ENCODE measurements at places on chromosomes 13 and 19.

GRCh38 chr13:48489666-48490065, 43.2 kb downstream of the RCBTB2 start:
- no peak for DNase-seq

GRCh38 chr19:55358943-55359908, 3.8 kb downstream of the GARIN5B start:
- DNase-seq: no peak

- no peak for DNase-seq
Measured at GRCh38 chr13:72458701-72459100, 268.7 kb downstream of the MZT1 start.

DNA sequence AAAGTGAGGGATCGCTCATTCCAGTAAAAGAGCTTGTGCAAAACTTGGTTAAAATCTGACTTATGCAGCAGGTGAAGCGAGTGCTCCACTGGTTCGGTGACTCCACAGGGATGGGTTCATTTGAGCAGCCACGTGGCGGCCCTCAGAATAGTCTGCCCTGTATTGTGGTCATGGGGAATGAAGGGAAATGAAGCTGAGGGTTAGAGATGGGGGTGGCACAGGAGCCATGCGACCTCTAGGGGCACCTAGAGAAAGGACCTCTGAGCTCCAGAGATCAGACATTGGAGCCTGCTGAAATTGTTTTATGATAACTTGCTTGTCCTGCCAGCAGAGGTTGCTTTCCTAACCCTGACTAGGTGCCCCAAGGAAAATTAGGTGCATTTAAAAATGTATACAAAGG, 26.6 kb downstream of the CBY2 start:
- DNase-seq: no peak

- no peak for DNase-seq
Measured at GRCh38 chr13:19860884-19861655, 2.4 kb downstream of the ZMYM5 start.

DNA sequence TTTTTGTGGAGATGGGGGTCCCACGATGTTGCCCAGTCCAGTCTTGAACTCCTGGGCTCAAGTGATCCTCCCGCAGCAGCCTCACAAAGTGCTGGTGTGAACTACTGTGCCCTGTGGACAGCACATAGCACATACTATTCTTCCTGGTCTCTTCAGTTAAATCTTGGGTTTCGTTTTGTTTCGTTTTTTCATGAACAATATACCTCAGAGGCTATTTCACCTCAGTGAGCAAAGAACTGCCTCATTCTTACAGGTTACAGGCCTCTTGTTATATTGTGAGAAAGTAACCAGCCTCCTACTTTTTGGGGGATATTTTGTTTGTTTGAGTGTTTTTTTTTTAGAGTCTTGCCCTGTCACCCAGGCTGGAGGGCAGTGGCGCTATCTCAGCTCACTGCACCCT, 1.3 kb upstream of the C3 start:
- DNase-seq: no peak

DNA sequence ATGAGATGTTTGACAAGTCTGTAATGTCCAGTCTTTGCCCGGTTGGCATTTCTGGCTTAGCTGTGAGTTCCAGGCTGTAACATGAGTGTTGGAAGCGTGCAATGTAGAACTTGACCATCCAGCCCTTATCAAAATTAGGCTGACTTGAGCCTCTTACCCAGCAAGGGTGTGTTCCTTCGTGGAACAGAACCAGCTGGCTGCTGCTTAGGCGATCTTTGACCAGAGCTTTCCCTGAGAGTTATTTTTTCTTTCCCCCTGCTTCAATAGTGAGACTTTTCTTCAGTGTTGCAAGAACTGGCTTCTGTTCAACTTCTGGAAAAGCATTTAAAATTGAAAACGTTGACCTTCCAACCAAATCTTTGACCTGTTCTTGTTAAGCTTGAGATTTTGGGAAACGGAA, 6.5 kb downstream of the TNFSF13B start:
- DNase-seq: no peak
